OCI-M1 (cell line): ENCODE measurements at places on chromosomes 7 and 10.

- DNase-seq = no peak
Observed at GRCh38 chr7:101386558-101387231, 24.0 kb downstream of the COL26A1 start.

DNA sequence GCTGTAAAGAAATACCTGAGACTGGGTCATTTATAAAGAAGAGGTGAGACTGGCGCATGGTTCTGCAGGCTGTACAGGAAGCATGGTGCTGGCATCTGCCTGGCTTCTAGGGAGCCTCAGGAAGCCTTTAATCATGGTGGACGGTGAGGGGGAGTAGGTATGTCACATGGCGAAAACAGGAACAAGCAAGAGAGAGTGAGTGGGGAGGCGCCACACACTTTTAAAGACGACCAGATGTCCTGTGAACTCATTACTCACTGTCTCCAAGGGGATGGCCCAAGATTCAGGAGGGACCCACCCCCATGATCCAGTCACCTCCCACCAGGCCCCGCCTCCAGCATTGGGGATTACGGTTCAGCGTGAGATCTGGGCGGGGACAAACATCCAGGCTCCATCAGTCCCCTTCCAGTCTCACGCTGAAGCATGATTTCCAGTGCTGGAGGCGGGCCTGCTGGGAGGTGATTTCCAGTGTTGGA, 3.2 kb downstream of the ZNF316 start:
- peak; percentile 57 for DNase-seq

DNA sequence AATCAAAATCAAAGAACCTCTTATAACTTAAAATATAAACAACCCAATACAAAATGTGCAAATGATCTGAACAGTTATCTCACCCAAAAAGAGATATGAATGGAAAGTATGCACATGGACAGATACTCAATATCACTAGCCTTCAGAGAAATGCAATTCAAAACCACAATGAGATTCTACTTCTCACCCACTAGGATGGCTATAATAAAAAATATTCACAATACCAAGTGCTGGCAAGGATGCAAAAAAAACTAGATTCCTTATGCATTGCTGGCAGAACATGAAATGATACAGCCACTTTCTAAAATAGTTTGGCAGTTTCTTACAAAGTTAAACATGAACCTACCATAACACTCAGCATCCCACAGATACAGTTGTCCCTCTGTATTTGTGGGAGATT, 130.1 kb upstream of the LRRN3 start:
- no peak for DNase-seq

DNA sequence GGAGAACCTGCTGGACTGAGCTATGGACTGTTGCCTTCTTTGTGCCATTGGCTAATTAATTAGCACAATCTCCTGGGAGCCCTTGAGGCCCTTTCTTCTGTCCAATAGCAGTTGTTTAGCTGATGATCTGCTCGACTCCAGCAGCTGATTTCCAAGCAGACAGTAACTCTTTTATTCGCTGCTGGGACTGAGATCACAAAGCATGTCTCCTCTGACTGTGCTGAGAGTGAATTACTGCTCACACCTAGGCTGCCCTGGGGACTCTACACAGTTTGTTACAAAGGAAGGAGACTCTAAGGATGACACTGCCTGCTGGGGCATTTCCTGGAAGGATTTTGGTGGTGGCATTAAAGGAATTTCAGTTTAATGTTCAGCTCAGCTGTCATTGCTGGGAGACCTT, 31.4 kb downstream of the CASP7 start:
- DNase-seq = no peak

GRCh38 chr7:81736091-81736490, 33.8 kb downstream of the HGF start:
- DNase-seq = no peak

DNA sequence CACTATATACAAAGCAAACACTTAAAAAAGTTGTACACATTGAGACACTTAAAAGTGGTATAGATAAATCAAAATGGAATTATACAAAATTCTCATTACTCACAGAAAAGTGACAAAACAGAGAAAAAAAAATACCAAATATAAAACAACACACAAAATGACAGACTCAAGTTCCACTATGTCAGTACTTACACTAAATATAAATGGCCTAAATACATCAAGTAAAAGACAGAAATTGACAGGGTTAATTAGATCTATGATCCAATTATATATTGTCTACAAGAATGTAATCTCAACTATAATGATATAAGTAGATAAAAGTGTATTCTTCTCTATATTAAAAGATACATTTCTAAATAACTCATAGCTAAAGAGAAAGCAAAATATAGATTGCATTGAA, 401.6 kb upstream of the PFKP start:
- no peak for DNase-seq

DNA sequence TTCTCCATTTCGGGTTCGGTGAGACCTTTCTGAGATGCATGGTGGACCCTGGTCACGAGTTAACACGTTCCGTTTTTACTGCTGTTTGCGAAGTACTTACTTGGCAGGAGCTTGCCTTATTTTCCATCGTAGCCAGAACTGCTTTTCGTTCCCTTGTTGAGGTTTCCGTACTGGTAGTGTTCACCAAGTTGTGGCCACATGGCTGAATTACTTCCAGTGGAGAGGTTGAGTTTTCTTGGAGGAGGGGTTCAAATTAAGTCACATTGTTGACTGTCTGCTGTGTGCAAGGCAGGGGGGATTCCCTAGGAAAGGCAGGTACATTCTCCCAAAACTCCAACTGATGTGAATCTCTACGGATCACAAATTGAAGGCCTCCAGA, 4.0 kb downstream of the MXI1 start:
- DNase-seq = no peak

GRCh38 chr7:1767524-1767923, 97.4 kb downstream of the ELFN1 start:
- peak; percentile 8 for DNase-seq

- no peak for DNase-seq
Observed at GRCh38 chr7:106183952-106184351, 71.8 kb upstream of the SYPL1 start.

DNA sequence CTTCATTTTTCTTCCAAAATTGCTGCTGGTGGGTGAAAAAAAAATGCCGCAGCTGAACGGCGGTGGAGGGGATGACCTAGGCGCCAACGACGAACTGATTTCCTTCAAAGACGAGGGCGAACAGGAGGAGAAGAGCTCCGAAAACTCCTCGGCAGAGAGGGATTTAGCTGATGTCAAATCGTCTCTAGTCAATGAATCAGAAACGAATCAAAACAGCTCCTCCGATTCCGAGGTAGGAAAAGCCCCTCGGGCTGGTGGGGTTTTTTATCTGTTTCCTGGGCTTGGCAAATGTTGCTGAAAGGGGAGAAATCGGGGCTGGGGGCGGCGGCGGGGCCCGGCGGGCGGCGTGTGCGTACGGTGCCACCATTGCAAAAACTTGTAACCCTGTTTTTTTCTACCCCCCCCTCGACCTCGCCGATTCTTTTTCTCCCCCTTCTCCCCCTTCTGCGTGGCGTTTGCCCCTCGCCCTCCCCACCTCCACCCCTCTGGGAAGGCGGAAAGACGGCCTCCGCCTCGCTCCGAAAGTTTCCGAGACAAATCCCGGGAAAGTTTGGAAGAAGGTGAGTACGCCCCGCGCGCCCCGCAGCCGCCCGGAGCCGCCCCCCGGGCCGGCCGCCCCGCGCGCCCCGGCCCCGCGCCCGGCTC, 789 bp downstream of the TCF7L2 start:
- DNase-seq = peak; percentile 45

DNA sequence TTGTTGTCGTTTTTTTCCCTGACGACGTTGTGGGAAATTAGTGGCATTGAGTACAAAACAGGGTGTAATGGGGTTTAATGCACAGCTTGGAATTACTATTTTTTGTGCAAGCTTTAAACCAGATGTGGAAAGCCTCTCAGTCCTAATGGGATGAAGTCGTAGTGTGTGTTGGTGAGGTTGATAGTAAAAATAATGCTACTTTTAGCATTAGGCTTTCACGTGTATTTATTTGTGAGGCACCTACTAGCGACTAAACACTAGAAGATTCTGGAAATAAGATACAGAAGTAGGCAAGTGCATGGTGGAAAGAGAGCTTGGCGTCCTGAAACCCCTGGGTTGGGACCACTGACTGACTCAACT, 588 bp upstream of the ORC5 start:
- no peak for DNase-seq

DNA sequence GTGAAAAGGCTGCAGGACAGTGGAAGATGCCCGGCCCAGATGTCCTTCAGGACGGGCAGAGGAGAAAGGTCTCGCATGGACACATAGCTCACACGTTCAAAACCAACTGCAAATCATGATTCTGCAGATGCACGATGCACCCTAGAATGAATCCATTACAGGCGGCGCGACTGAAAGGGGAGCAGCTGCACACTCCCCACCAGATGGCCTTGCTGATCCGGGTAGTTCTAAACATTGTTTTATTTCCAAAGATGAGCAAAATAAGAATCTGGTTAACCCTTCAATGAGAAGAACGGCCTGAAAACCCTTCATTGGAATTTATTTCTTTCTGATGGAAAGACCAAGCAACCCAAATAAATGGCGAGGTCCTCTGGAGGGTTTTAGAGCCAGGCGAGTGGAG, 33.8 kb downstream of the CHST15 start:
- DNase-seq = no peak

- peak; percentile 6 for DNase-seq
Observed at GRCh38 chr7:36129048-36129534, 24.0 kb upstream of the EEPD1 start.

GRCh38 chr7:138890499-138891445, 90.4 kb downstream of the KIAA1549 start:
- DNase-seq = no peak

DNA sequence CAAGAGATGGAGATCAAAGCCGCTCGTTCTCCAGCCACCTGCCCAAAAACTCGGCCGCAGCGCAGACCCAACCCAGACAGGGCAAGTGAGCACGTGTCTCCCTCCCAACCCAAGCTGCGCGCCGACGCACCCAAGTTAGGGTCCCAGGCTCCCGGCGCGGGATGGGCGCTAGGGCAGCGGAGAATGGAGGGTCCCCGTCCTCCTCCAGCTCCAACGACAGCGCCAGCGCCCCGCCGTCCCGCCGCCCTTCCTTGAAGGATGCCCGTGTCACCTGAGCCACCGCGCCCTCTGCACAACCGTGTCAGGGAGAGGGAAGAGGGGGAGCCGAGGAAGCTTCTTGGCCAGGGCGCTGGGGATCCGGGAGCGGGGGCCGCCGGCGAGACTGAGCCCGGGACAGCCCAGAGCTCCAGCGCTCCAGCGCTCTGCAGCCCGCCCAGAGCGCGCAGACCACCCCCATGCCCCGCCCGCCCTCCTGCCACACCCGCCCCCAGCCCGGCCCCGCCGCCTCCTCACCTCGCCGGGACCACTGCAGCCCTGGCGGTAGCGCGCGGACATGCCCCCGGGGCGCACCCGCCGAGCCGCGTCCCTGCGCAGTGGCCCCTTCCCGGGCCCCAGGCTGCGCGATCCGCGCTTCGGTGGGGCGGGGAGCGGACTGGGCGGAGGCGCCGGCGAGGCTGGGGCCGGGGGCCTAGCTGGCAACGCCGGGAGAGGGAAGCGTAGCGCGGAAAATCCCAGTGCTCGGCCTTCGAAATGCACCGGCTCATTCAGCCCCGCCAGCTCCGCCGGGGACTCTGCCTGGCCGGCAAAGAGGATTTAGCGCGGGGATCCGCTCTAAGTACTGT, at the start of gene SLC16A12:
SLC16A12 (minus strand) TSS at position 424 of the 842 bp plus-strand sequence. CDS start 73,016 bp downstream, outside the sequence.
- no peak for DNase-seq

- no peak for DNase-seq
Observed at GRCh38 chr10:103663236-103663635, 169.7 kb downstream of the NEURL1 start.

DNA sequence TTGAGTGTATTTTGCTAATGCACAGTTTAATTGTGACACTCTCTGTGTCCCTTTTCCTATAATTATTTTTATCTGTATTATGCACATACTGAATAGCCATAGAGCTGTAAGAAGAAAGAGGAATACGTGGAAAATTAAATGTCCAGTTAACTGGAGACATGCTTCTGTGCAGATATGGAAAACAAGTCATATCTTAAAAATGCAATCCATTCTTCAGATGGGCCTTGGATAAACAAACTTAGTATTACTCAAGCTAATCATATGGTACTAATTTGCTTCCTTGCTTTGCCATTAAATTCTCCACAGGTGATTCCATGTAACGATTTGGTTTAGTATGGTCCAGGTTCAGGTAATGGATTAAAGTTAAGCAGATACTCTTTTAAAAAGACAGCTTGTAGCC, 201.2 kb upstream of the CELF2 start:
- DNase-seq = no peak

- DNase-seq = no peak
Observed at GRCh38 chr10:127925471-127926207, 18.7 kb downstream of the PTPRE start.
